Naive B cell (primary cell): ENCODE measurements at places on chromosomes 1 and 21. TPM values are rescaled to one million over a fixed set of nuclear protein-coding genes. Genes with fewer than 3 reads are reported as not detected.

The CLEC20A gene
- 23.4 TPM for polyA plus RNA-seq

The STXBP3 gene
- polyA plus RNA-seq, result 45.1 TPM

The NBPF6 gene
- polyA plus RNA-seq, result not detected

The DNAJC28 gene
- 0.38 TPM for polyA plus RNA-seq

The RIPPLY3 gene
- not detected for polyA plus RNA-seq

The REG4 gene
- not detected for polyA plus RNA-seq

The ZNF648 gene
- polyA plus RNA-seq, result not detected

The RAVER2 gene
- 1.1 TPM for polyA plus RNA-seq

The VHLL gene
- not detected for polyA plus RNA-seq

The B3GALT2 gene
- polyA plus RNA-seq, result 0.22 TPM

The GPBP1L1 gene
- polyA plus RNA-seq, result 83.6 TPM

The MAN1C1 gene
- 0.16 TPM for polyA plus RNA-seq

The TRAF3IP3 gene
- polyA plus RNA-seq, result 234 TPM

The ARHGAP29 gene
- not detected for polyA plus RNA-seq

The OR2L8 gene
- not detected for polyA plus RNA-seq

The ACOT11 gene
- not detected for polyA plus RNA-seq

The GPR52 gene
- polyA plus RNA-seq, result not detected

The FCGR1A gene
- polyA plus RNA-seq, result not detected

The GNAT2 gene
- polyA plus RNA-seq, result not detected

The RAB29 gene
- 124 TPM for polyA plus RNA-seq

The GBP3 gene
- polyA plus RNA-seq, result 5.6 TPM

The ESPN gene
- polyA plus RNA-seq, result not detected

The FAM78B gene
- not detected for polyA plus RNA-seq

The TBX19 gene
- polyA plus RNA-seq, result 2.3 TPM

The EVA1B gene
- polyA plus RNA-seq, result 1.3 TPM

The MTARC2 gene
- polyA plus RNA-seq, result 3.9 TPM

The ARHGAP30 gene
- 42.4 TPM for polyA plus RNA-seq

The RHBDL2 gene
- not detected for polyA plus RNA-seq

The OR2T11 gene
- polyA plus RNA-seq, result not detected

The MAP3K21 gene
- polyA plus RNA-seq, result 1.0 TPM

The TMPRSS15 gene
- 1.1 TPM for polyA plus RNA-seq

The CD2 gene
- polyA plus RNA-seq, result 1.2 TPM

The CD1C gene
- 131 TPM for polyA plus RNA-seq

The GNG4 gene
- polyA plus RNA-seq, result not detected

The S100A5 gene
- polyA plus RNA-seq, result not detected

The DMRTA2 gene
- not detected for polyA plus RNA-seq

The KRTAP21-2 gene
- not detected for polyA plus RNA-seq

The KRTAP12-1 gene
- not detected for polyA plus RNA-seq

The RXRG gene
- polyA plus RNA-seq, result not detected

The PALMD gene
- not detected for polyA plus RNA-seq
